Chondrocyte (in vitro differentiated cells): ENCODE measurements at places on chromosomes 7 and 10.

DNA sequence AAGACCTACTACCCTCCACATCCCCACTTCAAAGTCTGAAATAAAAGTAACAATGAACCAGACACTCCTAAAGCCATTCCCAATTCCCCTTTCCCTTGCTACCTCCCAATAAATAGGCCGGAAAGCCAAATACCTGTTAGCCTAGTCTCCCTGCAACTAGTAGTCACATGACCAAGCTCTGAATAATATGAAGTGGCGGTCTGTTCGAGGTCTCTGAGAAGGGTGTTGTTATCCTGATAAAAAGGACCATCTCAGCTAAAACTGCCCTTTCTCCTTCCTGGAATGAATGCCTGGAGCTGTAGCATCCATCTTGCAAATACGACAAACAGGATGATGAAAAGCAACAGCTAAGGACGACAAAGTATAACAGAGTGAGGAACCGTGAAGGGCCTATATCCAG, 6.0 kb downstream of the KIF5B start:
- DNase-seq, result no peak

GRCh38 chr7:112161253-112162141, 44.7 kb downstream of the DOCK4 start:
- no peak for DNase-seq

DNA sequence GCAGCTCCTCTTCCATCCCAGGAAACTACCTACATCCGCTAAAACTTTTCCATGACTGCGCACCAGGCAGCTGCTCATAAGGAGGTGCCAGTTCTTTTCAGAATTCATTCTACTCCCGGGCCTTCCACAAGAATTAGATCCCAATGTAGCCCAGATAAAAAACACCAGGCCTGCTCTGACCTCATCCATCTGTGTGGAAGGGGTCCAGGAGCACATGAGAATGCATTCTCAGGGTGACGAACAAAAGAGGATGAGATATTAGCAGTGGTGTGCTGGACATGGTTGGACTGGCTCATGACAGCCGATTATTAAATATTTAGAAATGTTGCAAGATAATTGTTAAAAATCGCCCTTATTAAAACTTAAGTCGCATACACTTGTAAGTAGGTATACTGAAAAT, 43.2 kb upstream of the STEAP1B start:
- no peak for DNase-seq

GRCh38 chr10:51147644-51148399, 73.5 kb downstream of the PRKG1 start:
- DNase-seq, result no peak

GRCh38 chr7:129606803-129607202, 4.7 kb upstream of the NRF1 start:
- no peak for DNase-seq

DNA sequence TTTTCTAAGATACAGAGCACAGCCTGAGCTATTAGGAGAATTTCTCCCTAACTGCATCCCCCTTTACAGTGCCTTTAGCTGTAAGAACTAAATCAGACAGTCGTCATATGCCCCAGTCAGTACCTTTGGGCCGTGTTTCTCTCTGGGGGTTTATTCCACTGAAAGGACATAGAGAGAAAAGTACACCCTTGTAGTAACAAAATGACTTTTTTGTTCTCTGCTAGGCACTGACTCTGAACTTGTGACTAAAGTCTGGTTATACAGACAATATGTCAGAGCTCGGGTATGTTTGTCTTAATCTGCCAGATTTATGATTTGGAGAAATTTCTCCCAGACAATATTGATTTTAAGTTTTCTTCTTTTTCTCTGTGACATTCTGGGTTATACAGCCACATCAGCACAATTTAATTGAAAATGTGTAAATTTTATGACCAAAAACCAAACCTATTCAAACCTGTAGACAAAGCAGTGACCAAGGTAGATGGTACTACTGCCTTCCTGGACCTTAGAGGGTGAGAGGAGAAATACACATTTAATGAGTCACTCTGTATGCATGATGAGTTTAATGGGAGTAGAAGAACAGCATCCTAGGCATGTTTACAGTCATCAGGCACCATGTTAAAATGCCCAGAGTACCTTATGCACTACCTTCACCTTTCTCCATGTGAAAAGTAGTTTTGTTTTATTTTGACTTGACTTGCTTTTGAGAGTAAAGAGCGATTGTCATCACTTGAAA, 156.1 kb upstream of the PLXDC2 start:
- DNase-seq, result no peak

- no peak for DNase-seq
Observed at GRCh38 chr7:41054960-41055661, 647.8 kb downstream of the INHBA start.

DNA sequence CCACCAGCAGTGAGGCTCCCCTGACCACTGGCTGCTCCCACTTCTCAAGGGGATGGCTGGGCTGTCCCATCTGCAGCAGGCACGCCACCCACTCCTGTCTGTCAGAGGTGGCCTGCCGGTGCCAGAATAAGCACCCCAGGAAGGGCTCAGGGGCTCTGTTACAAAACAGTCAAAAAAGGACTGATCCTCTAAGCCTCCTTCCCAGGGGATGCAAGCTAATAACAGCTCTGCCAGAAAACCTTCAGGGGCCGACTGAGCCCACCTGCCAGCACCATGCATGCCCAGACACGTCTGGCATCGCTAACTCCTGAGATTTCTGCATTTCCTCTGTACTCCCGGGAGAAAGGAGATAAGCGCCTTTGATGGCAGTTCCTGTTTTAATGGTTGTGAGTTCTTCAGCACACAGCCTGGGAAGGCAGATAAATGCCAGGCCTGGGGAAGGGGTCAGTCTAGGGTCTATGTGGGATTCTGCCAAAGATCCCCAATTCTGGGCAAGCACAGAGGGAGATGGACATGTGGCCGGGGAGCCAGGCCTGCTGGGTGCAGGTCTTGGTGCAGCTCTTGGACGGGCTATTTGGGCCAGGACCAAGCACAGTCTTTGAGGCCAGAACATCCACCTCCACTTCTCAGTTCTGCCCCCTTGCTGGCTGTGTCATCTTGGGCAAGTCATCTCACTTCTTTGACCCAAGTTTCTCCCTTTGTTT, 128.4 kb downstream of the ARHGAP22 start:
- no peak for DNase-seq

DNA sequence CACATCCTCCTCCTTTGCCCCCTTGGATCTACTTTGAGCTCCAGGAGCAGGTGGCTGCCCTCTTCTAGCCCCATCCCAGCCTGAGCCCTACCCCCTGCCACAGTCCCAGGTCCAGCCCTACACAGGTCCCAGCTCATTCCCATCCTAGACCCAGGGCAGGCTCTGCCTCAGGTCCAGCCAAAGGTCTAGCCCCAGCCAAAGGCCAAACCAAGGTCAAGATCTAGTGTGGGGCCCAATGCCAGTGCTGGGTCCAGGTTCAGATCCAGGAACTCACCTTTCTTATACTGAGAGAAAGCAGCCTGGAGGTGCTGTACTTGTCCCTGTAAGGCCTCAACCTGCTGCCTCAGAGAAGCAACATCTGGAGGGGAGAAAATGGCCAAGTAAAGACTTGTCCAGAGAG, 8.5 kb downstream of the SFTPD start:
- no peak for DNase-seq

DNA sequence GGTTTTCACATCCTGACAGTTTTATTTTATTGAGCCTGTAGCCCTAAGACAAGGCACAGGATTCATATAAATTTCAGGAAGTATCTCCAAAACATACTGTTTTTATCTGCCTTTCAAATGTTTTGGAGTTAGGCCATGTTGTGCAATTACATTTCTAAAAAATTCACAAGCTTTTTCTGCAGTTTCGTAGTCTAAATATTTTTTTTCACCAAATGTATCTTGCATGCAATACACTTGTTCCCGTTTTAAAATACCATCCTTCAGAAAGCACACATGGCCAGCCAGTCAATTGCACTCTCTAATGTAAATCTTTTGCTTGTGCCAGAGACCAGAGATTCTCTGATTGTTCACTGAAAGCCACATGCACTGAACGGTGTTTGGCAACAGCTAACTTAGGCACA, 161.5 kb upstream of the PRKCQ start:
- no peak for DNase-seq

GRCh38 chr7:98679741-98680140, 62.7 kb downstream of the NPTX2 start:
- DNase-seq, result no peak

DNA sequence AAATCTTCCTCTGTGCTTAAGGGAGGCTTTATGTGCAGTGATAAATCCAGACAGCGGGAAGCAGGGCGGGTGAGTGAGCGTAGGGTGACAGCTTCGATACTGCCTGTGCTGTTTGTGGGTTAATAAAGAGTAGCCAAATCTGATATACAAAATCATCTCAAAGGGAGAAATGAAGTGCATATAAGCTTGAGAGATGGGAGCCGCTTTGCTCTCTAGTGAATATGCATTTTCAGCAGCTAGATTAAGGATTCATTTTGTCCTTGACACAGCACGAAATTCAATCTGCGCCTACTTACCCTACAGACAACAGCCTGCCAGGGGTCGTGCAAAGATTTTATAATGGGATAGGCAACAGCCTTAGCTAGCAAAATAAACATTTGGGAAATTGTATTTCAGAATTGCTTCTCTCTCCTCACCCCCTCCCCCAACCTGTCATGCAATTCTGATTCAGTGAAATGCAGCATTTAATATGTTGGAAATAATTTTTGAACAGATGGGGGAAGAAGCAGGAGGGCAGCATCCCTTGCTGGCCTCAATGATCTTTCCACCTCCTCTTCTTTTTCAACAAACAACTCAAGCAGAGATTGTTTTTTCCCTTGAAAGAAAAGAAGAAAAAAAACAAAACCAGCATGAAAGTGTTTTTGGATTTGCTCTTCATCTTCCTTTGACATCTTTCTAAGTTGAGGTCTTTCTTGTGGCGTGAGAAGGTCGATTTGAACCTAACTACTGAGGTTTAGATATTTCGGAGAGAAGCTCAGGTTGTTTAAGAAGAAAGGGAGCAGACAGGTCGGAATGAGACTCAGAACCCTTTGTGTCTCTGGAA, 117.9 kb downstream of the AOAH start:
- no peak for DNase-seq

GRCh38 chr10:72001033-72001395, 36.8 kb downstream of the CHST3 start:
- no peak for DNase-seq
